NCI-H345 (cell line): ENCODE measurements at places on chromosomes 6 and 20.
A peak's percentile ranks its signal among the peaks of the same experiment; 100 is the strongest.

DNA sequence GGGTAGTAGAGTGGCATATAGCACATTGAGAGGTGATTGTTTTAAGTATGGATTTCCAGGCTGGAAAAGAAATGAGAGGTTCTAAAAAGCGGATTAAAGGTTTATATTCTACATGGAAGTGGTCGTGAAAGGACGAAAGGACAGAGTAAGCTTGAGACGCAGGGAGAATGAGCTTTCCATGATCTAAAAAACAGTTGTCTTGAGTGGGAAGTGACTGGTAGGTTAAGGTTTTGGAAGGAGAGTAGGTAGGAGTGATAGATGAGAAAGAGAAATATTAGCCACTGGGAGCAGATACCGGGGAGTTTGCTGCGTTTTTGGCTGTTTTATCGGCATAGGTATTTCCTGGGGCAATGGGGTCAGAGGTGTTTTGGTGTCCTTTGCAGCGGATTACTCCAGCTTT, 750.6 kb upstream of the ADGRB3 start:
- DNase-seq = no peak

DNA sequence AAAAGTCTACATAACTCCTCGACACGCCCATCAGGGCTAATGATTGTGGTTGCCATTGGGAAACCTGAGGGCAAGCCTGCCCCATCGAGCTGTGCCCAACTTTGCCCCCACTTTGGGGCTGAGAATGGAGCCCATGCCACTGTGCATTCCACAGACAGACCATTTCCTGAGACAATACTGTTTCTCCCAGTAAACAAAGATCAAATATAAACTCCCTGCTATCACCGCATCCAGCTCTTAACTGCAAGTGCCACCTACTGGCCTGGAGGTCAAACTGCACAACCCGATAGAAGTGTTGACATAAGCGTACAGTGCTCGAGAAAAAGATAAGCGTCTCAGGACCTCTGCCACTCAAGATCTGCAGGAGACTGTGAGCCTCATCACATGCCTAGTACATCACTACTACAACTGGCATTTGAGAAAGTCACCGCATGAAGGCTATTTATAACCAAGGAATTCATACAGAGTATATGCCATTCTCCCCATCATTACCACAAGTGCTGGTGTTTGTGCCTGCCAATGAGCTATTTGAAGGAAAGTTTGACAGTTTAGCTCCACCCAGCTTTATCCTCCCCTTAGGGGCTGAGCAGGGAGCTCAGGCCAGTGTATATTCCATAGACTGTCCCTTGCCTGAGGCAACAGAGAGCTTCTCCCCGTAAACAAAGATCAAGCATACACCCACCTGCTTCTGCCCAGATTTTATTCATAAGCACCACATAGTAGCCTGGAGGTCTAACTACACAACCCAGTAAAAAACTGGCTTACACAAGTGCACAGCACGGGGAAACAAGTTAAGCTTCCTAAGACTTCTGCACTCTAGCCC, 4.5 kb upstream of the DEFB126 start:
- DNase-seq = no peak

- DNase-seq = no peak
These were observed 90.0 kb upstream of the BHLHE23 start for GRCh38 chr20:63096681-63097335.

GRCh38 chr20:2280082-2280481, 15.7 kb upstream of the TGM3 start:
- no peak for DNase-seq

GRCh38 chr6:100472674-100473073, 8.0 kb upstream of the SIM1 start:
- DNase-seq = no peak

GRCh38 chr6:71584712-71585436, 296.3 kb downstream of the OGFRL1 start:
- no peak for DNase-seq

GRCh38 chr6:43608310-43608763, 20.7 kb downstream of the GTPBP2 start:
- DNase-seq = peak; percentile 52

- DNase-seq = no peak
These were observed 154.6 kb upstream of the VGLL2 start for GRCh38 chr6:117110737-117111136.

DNA sequence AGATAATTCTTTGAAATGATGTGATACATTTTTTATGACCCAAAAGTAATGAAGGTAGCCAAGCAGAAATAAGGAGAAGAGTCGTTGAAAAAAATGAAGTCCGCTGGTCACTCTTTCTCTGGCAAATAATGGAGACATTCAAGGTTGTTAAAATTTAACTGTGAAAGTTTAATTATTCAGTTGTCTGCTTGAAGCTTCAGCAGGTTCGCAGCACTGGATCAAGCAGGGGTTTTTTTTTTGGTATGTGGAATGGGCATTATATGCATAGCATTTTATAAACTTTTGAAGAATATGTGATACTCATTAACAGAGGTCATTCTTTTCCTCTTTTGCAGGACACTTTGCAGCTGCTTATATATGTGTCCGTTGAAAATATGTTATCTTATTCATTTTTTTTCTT, 21.6 kb upstream of the FUT9 start:
- no peak for DNase-seq

- DNase-seq = no peak
These were observed 286.2 kb upstream of the EXOC2 start for GRCh38 chr6:978937-979685.

DNA sequence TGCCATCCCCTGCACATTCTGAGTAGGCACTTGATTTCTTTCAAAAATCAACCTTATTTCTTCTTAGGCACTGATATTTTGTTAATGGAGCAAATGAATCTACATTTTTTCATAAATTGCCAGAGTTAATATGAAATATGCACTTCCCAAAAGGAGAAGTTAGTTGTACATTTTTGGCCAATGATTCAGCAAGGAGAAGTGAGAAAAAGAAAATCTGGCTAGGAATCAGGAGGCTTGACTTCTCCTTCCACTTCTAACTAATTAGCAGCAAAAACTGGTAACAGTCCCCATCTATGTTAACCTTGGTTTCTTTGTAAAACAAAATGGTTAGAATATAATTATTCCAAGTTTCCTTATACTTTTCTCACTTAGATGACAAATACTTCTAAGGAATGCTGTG, 7.0 kb upstream of the DSE start:
- DNase-seq = no peak

GRCh38 chr6:126440923-126441322, 101.0 kb downstream of the CENPW start:
- DNase-seq = no peak

DNA sequence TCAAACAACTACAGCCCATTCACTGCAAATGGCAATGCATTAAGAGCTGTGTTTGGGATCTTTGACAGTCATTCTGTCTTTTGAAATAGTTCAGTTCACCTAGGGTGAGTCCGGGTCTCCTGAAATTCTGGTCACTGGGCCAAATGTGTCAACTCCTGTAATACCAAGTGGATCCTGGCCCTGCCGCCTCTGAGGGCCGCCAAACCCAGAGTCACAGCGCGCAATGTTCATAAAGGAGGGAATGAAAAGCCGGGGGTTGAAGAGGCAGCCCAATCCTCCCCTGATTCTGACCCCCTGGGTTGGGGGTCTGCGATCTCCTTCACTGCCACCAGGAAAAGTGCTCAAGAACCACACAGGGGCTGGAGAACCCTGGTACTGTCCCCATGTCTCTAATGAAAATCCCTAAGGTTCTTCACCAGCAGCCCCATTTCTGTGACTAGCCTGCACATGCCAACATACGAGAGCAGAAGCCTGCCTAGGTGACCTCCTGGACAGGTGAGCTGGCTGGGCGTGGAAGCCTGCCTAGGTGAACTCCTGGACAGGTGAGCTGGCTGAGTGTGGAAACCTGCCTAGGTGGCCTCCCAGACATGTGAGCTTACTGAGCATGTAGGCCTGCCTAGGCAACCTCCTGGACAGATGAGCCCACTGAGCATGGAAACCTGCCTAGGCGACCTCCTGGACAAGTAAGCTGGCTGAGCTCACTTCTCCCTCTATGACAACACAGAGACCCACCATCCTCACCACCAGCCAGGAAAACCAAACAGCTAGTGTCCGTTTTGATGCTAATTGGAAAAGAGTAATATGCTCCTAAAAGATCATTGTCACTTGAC, 16.1 kb upstream of the APMAP start:
- DNase-seq = no peak

DNA sequence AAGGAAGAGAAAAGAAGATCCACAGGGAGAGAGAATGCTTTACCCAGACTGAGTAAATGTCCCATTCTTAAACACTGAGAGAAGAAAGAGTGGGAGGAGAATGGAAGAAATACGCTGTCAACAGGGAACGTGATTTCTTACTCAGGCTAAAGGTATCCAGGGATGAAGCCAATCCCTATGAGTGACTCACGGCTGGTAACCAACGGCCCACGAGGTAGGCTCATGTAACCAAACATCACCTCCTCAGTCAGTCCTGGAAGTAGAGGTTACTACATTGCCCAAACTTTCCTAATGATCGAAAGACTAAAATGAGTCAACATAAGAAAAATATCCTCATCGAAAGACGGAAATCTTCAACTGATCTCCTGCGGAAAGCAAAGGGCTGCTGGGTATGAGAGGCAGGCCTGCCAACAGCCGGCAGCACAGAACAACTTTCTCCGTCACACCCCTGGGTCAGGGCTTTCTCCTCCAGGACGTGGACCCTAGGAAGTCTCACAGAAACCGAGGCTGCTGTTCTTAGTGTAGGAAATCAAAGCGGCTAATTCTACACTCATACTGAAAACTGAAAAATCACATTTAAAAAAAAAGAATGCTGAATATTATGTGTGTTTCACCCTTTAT, 292.6 kb downstream of the GMDS start:
- DNase-seq = no peak

- DNase-seq = peak; percentile 96
These were observed at the start of gene SNAI1 for GRCh38 chr20:49982346-49983122. Gene SNAI1, plus strand, starts transcription at chr20:49982980. Its CDS starts 80 bp downstream, at chr20:49983060.

DNA sequence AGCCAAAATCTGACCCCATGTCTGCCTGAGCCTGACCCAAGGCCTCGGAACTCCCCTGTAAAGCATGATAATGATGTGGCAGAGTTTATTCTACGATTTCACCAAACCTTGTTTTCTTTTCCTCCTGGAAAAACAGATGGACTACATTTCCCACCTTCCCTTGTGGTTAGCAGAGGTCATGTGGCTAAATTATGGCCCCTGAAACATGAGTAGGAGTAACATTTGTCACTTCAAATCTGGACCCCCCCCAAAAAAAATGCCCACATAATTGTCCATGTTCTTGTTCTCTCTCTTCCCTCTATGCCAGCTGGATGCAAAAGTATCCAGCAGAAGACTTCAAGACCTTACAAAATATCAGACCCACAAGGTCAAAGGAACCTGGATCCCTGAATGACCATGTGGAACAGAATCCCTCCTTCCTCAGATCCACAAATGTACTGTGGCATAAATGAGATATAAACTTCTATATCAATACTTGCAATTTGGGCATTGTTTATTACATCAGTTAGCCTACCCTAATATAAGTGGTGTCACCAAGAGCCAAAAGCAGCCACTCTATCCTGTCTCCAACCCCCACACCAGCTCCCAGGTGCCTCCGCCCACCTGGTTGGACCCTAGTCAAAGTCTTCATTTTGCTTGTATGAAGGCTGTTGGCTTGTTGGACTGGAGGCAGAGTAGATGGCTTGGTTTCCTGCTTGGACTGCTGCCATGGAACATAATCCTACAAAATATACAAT, 1.4 kb downstream of the C20orf96 start:
- no peak for DNase-seq

DNA sequence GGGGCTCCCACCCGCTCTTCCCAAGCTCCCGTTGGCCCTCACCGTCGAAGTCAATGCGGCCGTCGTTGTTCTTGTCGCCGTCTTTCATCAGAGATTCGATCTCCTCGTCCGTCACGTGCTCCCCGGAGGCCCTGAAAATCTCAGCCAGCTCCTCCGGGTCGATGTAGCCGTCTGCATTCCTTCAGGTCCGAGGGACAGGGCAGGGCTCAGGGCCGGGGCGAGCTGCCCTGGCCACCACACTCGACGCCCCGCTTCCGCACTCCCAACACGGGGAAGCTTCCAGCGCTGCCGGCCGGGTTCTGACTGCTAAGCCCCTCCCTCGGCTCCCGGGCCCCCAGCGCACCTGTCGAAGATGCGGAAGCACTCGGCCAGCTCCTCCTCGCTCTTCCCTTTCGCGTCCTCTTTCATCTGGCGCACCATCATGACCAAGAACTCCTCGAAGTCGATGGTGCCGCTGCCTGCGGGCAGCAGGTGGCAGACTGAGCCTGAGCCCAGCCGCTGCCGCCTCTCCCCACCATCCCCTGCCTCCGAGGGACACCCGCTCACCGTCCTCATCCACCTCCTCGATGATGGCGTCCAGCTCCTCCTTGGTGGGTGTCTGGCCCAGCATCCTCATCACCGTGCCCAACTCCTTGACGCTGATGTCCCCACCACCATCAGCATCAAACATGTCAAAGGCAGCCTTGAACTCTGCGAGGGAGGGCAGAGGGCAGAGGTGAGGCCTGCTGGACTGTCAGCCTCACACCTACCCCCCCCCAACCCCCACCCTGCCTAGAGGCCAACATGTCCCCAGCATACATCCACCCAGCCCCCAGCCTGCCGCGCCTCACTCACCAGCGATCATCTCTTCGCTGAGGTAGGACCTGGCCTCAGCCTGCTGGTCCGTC, 2.9 kb downstream of the TNNC2 start:
- peak; percentile 9 for DNase-seq

DNA sequence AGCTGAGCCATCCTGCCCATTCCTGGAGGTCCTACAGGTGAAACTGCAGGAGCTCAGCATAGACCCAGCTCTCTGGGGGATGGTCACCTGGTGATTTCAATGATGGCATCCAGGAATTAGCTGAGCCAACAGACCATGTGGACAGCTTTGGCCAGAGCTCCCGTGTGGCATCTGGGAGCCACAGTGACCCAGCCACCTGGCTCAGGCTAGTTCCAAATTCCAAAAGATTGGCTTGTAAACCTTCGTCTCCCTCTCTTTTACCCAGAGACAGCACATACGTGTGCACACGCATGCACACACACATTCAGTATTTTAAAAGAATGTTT, 44.0 kb downstream of the SIRPA start:
- no peak for DNase-seq

GRCh38 chr20:44646023-44646640, 5.4 kb downstream of the ADA start:
- peak; percentile 79 for DNase-seq
